ENCODE measurements at places on chromosomes 11 and 22.

DNA sequence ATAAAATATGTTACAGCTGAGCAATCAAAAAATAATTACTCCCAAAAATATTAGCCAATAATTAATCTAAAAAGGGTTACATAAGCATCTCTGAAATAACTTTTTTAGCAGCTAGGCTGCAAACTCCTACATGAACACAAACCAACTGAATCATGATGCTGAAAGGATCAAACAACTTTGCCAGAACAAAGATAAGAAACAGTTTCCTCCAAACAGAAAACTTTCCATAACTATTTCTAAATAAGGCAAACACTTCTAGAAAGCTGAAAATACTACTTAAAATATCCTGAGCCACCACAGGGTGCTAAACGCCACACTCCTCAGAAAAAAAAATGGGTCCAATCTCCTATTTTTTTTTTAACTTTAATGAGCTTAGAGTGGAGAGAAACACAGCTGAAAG, 68.6 kb upstream of the ARHGAP32 start:
- no peak for DNase-seq

DNA sequence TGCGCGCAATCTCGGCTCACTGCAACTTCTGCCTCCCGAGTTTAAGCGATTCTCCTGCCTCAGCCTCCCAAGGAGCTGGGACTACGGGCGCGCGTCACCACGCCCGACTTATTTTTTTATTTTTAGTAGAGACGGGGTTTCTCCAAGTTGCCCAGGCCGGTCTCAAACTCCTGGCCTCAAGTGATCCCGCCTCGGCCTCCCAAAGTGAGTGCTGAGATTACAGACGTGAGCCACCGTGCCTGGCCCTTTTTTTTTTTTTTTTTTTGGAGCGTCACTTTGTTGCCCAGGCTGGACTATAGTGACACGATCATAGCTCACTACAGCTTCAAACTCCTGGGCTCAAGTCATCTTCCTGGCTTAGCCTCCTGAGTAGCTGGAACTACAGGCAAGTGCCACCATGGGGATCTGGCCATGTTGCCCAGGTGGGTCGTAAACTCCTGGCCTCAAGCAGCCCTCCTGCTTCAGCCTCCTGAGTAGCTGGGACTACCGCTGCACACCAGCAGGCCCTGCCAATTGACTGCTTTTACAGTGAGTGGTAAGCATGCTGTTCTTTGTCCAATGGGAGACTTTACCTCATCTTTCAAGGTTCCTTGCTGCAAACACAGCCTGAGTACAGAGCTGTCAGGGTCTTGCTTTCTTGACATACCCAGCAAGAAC, 600 bp upstream of the CENPM start:
- DNase-seq: no peak

DNA sequence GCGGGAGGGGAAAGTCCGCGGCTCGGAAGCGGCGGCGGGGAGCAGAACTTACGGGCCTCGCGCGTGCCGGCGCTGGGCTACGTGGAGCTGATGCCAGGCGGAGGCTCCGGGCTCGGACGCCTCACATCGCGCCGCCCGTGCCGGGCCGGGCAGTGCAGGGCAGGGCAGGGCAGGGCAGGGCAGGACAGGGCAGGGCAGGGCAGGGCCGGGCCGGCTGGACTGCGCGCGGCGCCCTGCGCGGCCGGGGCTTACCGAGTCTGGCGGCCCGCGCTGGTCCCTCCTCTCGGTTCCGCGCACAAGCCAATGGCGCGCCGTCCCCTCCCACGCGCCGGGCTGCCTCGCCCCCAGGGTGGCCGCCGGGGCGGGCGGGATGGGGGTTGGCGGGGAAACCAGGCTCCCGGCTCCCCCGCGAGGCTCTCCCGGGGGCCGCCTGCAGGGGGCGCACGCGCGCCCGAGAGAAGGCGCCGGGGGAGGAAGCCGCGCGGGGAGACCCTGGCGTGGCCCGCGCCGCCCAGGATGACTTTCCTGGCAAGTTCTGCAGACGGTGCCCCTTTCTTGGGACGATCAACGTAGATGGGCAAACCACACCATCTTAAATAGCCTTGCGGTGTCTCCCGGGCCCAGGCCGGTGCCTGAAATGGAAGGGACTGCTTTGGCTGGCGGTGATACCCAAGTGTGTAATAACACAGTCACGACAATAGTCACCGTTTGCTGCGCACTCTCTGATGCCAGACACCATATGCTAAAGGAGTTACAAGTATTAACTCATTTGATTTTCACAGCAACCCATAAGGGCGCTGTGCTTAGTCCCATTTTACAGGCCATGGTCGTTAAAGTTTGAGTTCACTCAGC, at the start of gene TP53I11:
TP53I11 (minus strand) TSS at position 259 of the 852 bp plus-strand sequence. CDS start 12,548 bp downstream, outside the sequence.
- DNase-seq: no peak

GRCh38 chr22:29710922-29711593, 8.7 kb upstream of the CABP7 start:
- DNase-seq: no peak

- no peak for DNase-seq
These were observed 180.4 kb upstream of the B3GAT1 start for GRCh38 chr11:134592391-134592990.

GRCh38 chr22:39959640-39960447, at the start of gene TMA7B:
TMA7B (plus strand) TSS chr22:39960397; CDS start chr22:39964375, 3,978 bp downstream.
- no peak for DNase-seq

All from NCI-H2081 treated with DMSO at 0.1 percent for 48 hours (cell line).